Activated CD4-positive, alpha-beta T cell treated with anti-CD3 and anti-CD28 coated beads, Interleukin-2, amount 50 U/mL, for 4 hours (primary cell): ENCODE measurements at places on chromosomes 11 and 22.

DNA sequence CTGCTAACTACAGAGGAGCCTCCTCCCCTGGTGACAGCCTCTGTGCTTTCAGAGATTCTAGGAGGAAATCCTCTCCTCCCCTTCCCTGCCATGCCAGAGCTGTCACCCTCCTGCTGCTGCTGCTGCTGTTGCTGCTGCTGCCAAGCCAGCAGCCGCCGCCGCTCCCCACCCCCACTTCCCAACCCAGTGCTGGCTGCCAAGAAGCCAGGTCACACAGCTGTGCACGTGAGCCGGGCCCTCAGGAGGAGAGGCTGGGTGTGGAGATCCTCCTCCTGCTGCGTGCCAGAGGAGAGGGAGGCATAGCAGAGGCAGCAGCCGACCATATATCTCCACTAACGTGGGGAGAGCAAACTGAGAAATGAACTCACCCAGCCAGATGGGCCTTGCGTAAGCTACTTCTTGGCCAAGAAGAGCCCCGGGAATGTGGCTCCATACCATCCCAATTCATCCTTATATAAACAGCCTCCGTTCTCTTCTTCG is 12.4 kb downstream of the CRY2 start:
- no peak for DNase-seq

GRCh38 chr11:111123463-111124398 is 121.8 kb upstream of the POU2AF2 start:
- no peak for DNase-seq

DNA sequence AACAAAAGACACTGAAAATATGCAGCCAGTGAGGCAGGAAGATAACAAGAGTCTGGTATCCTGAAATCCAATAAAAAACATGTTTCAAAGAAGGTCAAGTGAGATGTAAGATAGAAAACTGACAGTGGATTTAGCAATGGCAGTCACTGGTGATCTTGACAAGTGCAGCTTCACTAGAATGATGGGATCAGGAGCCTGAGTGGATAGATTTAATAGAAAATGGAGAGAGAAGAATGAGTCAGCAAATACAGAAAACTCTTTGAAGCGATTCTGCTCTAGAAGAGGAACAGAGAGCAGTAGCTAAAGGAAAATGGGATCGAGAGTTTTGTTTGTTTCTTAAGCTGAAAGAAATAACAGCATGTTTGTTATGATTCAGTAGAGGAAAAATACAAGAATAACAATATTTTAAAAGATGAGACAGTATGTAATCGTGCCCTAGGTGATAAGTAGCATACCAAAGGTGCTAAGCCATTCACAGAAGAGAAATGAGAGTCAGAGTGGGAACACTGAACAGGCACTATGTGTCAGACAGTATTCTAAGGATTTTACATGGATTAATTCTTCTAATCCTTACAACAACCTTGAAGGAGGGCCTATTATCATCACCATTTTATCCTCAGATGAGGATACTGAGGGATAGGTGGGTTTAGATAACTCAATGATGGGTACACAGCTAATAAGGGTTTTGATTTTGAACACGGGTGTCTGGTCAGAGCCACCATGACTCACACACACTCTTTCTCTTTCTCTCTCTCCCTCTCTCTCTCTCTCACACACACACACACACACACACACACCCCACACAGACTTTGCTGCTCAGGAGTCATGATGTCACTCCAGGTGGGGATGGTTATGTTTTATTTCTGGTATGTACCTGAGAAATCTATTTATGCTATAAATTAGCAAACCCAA is 36.3 kb downstream of the MRE11 start:
- no peak for DNase-seq

DNA sequence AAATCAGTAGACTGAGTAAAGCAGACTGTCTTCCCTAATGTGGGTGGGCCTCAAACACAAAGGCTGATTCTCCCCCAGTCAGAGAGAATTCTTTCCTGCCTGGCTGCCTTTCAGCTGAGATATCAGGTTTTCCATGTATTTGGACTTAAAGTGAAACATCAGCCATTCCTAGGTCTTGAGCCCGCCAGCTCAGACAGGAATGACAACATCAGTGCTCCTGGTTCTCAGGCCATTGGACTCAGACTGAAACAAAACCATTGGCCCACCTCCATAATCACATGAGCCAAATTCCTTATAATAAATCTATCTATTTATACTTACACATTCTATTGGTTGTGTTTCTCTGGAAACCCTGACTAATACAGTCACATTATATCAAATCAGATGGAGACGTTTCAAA is 56.7 kb upstream of the CLPB start:
- no peak for DNase-seq

DNA sequence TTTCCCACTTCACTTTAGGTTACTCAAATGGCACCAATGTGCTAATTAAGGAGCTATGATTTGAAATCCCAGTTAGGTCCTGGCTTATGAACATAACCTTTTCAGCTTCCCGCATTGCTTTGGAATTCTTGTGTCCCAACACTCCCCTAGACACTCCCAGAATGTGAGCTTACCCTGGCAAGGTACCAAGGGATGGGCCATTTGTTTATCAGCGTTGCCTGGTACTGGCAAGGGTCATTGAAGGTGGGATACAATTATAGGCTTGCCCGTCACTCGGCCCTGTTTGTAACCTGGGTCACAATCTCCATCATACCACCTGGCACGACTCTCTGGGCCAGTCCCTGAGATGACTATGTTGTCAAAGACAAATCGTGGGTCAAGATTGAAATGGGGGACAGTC is 5.4 kb downstream of the CSRP3 start:
- no peak for DNase-seq

- no peak for DNase-seq
Observed at GRCh38 chr11:35227576-35228327, 88.8 kb downstream of the CD44 start.

- DNase-seq = no peak
Observed at GRCh38 chr11:35935390-35935789, 8.5 kb upstream of the LDLRAD3 start.

- DNase-seq = no peak
Observed at GRCh38 chr11:35250621-35251020, 111.7 kb downstream of the CD44 start.

GRCh38 chr11:72981080-72981479 is 161.0 kb downstream of the FCHSD2 start:
- no peak for DNase-seq

GRCh38 chr11:131695889-131696429 is 325.5 kb downstream of the NTM start:
- DNase-seq = no peak

DNA sequence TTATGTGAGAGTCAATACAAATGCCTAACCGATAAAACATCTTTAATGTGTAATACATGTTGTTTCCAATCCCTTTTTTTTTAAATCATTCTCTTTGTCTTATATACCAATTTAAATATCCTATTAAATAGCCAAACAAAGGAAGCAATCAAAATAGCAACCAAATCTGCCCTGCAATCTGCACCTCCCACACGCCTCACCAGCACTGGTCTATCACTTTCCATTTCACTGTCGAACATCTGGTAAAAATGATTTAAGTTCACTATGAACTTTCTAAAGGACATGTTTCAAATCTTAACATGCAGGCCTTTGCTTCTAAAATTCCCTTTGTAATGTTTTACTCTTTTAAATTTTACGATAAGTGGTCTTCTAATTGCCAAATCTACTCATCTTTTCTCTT is 1305.5 kb upstream of the TENM4 start:
- DNase-seq = no peak

GRCh38 chr22:17905445-17905844 is 118.9 kb downstream of the MICAL3 start:
- DNase-seq = no peak

- no peak for DNase-seq
Observed at GRCh38 chr11:73236854-73237253, 18.8 kb downstream of the P2RY2 start.

- no peak for DNase-seq
Observed at GRCh38 chr11:50412832-50413231, 380.2 kb downstream of the OR4C45 start.

GRCh38 chr22:20201837-20202392 is 51.1 kb upstream of the CCDC188 start:
- no peak for DNase-seq

GRCh38 chr11:10317151-10317755 is 12.4 kb downstream of the ADM start:
- no peak for DNase-seq

DNA sequence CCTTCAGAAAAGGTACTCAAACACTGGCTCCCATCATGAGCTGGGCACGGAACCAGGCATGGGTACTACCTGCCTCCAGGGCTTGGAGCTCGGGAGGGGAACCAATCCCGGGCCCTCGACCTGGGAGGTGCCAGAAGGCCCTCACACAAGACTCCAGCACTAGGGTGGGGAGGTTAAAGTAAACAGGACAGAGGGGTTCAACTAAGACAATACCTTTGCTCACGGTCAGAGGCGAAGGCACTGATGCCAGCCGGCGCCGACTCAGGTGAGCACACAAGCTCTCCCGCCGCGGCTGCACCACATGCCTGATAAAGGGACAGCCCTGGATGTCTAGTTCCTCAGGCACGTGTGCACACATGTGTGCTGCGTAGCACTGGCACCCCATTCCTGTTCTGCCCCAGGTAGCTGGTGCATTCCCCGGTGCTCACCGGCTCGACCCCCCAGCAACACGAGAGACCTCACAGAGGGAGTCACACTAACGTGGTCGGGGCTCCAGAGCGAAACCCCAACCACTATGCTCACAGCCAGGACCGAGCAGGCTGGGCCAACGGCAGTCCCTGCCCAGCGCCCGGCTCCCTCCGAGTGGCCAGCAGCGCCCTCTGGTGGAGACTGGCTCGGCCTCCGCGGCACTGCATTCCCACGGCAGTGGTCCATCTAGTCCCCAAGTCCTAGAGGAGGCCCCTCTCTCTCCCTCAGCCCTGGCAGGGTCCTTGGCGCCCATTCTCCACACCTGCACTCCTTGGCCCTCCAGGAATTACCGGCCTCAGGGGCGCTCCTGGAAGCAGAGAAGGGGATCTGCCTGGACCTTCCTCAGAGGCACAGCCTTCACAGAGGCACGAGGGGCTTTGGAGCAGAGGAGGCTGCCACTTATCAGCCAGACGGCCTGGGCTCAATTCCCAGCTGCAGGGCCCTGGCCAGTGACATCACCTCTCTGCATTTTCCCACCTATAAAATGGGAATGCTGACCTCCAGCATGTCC is 28.8 kb upstream of the MOB2 start:
- DNase-seq = peak; percentile 71

DNA sequence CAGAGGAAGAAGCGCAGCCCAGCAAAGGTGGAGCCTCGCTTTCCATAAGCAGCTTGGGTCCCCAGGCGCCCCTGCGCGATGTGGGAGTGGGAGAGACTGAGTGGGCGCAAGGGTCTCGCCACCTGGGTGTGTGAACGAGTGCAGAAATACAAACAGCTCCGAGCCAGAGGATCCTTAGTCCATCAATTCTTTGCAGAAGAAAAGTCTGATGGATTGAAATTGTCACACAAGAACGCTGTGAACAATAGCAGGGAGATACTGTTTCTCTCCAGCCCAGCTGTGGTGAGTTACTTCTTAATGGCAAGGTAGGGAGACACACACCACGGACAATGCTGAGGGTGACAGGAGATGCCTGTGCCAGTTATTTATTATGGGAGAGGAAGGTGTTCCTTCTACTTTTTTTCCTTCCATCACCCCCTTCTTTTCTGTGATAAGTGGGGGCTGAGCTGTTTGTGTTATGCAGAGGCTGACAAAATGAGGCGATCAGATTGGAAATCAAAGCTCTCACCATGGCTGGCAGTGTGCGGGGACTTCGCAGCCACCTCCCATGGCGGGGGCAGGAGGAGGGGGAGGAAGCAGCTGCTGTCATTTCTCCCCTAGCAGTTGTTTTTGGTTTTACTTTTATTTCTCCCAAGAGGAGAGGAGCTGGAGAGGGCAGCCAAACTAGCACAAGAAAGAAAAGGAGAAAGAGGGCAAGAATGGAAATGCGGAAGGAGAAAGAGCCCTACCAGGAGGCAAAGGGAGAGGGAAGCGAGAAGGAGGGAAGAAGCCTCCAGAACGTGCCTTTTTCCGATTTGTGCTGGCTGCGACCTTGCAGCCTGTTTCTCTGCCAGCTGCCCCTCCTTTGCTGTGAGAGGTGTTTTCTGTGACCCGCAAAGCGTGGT is 755.8 kb downstream of the NTM start:
- no peak for DNase-seq

DNA sequence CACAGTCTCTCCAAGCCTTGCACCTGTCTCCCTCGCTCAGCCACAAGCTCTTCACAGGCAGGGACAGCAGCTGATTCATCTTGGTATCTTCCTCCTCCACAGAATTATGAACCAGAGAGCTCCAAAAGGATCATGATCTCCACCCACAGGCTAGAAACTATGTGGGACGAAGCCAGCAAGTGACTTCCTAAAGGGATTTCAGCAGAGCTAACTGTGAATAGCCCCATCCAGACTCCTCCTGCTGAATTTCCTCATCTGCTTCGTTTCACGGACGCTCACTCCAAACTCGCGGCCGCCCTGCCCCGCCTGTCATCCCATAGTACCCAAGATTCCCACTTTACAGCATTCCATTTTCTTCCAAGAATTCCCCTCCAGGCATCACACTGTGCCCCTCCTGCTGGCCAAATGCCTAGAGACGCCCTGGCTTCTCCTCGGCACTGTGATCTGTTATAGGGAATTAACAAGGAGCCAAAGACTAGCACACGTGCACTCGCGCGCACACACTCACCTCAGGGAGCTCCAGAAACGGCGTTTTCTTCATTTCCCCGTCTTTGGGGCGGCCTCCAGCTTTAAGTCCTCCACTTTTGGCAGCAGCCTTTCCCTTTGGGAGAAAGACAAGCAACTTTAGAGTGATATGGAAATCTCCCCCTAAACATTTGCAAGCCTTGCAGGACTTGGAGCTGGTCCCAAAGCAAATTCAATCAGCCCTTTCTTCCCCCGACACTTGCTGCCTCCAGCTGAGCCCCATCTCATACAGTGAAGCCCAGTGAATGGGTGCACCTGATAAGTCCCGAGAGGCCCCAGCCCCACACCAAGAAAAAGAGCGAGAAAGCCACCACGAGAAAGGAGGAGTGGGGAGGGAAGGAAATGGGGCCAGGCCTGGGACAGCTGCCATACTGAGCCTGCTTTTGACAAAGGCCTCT is 35.5 kb downstream of the SPATA19 start:
- DNase-seq = no peak

DNA sequence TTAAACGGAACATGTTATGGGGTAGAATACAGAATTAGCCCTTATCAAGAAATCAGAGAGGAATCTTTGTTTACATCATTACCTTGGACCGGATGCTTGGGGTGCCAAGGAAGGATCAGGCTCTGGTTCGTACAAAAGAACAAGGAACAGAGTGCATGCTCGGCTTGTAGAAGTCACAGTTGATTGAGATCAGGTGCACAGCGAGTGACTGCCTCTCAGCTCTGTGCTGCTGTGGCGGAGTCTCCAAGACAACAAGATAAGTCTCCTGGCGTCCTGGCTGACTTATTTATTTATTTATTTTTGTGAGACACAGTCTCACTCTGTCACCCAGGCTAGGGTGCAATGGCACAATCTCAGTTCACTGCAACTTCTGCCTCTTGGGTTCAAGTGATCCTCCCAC is 31.8 kb downstream of the GLB1L2 start:
- DNase-seq = no peak

- DNase-seq = peak; percentile 13
Observed at GRCh38 chr11:36431429-36432092, 78.5 kb downstream of the TRAF6 start.

GRCh38 chr22:38089474-38089851 is 5.5 kb upstream of the SLC16A8 start:
- no peak for DNase-seq

GRCh38 chr11:123457187-123457770 is 27.2 kb downstream of the GRAMD1B start:
- no peak for DNase-seq

GRCh38 chr11:64869571-64870175 is 8.7 kb downstream of the EHD1 start:
- DNase-seq = no peak
